KBM-7 (cell line): ENCODE measurements at places on chromosomes 1 and 21.

DNA sequence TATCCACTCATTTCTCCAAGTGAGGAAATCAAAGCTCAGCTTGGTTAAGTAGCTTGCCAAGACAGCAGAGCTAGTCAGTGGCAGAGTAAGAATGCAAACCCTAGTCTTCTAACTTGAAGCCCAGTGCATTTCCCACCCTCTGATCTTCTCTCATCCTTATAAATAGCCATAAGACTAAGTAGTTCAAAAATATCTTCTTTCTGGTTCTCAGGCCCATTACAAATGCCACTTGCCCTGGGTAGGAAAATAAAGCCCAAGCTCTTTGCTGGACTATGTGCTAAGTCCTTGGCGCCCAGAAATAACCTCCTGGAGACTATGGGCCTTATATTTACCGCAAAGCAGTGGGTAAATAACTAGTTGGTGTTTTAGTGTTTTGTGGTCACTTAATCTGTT, 505.8 kb downstream of the PLPP3 start:
- no peak for DNase-seq

DNA sequence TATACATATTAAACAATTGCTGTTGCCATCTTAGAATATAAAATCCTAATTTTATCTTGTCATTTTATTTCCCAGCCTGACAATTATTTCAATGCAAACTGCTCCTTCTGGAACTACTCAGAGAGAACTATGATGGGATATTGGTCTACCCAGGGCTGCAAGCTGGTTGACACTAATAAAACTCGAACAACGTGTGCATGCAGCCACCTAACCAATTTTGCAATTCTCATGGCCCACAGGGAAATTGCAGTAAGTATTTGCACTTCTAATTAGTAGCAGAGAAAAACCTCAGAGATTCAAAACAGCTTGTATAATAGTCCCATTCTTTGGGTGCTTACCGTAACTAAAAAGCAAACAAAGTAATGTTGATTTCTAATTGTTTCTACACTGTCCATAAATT, 167.2 kb downstream of the ADGRL2 start:
- no peak for DNase-seq

- DNase-seq = no peak
Measured at GRCh38 chr21:35548904-35549615, 500.0 kb upstream of the RUNX1 start.

GRCh38 chr1:41827991-41828570, 90.6 kb downstream of the HIVEP3 start:
- no peak for DNase-seq

- DNase-seq = no peak
Measured at GRCh38 chr1:21098186-21098915, 78.3 kb downstream of the EIF4G3 start.

- no peak for DNase-seq
Measured at GRCh38 chr1:147820761-147821297, 60.4 kb upstream of the GJA5 start.

DNA sequence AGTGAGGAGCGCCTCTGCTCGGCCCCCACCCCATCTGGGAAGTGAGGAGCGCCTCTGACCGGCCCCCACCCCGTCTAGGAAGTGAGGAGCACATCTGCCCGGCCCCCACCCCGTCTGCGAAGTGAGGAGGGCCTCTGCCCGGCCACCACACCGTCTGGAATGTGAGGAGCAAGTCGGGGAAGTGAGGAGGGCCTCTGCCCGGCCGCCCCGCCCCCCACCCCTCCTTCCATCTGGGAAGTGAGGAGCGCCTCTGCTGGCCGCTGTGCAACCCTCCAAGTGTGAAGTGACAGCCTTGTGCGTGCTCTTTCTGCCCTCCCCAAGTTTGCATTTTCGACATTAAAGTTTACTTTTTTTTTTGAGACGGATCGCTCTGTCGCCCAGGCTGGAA, 5.1 kb upstream of the ZZZ3 start:
- no peak for DNase-seq

- no peak for DNase-seq
Measured at GRCh38 chr1:234684856-234685255, 74.9 kb upstream of the IRF2BP2 start.

- no peak for DNase-seq
Measured at GRCh38 chr1:30320581-30320890, 402.8 kb downstream of the MATN1 start.

DNA sequence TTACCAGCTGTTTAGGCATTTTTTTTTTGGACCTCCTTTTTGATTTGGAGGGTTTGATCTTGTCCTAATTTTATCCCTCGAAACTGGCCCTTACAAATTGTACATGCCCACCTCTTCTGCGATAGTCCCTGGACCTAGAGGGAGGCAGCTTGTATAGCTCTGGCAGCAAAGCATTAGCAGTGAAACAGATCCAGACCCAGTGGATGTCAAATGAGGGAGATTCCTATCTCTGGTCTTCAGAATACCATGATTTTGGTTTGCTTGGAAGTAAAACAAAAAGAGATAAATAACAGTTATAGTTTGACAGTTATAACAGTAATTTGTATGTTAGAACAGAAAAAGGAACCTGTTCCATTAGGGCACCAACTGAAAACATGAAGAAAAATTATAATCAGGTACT, 123.6 kb downstream of the MIS18A start:
- no peak for DNase-seq

DNA sequence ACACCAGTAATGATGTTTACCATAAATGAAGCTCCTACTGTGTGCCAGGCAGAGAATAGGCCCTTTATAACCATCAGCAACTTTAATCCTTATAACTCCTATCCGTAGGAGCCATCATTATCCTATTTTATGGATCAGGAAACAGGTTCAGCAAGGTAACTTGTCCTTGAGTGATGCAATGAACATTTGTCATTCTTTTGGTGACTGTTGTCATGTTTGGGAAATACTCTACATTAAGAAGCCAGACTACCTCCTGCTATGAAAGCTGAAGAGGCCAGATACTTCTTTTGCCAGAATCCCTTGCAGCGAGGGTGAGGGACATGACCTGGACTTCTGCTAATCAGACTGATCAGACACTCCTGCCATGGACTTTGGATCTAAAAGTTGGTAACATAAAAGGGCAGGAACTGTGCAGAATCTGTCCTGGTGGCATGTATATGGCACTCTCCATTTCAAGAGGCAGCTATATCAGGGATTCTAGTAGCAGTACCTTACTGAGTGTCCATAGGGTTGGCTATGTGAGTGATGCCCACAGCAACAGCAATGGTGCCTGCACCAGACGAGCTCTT, 33.1 kb upstream of the SRRM1 start:
- no peak for DNase-seq

DNA sequence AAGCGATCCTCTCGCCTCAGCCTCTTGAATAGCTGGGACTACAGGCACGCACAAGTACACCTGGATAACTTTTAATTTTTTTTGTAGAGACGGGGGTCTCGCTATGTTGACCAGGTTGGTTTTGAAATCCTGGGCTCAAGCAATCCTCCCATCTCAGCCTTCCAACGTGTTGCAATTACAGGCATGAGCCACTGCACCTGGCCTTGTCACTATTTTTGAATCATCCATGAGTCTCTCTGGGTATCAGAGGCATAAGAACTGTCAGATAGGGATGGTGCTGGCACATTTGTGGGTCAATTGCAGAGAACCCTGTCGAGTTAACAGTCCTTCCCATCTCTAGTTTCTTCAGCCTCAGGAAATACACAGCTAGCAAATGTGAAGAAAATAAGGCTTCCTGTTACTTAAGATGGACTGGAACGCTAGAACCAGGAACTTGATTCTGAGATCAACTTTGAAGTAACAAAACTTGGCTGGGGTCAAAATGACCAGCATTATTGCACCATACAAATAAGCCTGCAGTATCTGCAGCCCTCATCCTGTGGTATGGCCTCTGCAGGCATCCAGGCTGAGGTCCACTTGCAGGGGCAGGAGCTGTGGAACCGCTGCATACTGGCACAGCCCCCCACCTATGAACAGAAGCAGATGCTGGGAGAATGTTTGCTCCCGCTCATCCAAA, 124.3 kb upstream of the GADD45A start:
- no peak for DNase-seq

DNA sequence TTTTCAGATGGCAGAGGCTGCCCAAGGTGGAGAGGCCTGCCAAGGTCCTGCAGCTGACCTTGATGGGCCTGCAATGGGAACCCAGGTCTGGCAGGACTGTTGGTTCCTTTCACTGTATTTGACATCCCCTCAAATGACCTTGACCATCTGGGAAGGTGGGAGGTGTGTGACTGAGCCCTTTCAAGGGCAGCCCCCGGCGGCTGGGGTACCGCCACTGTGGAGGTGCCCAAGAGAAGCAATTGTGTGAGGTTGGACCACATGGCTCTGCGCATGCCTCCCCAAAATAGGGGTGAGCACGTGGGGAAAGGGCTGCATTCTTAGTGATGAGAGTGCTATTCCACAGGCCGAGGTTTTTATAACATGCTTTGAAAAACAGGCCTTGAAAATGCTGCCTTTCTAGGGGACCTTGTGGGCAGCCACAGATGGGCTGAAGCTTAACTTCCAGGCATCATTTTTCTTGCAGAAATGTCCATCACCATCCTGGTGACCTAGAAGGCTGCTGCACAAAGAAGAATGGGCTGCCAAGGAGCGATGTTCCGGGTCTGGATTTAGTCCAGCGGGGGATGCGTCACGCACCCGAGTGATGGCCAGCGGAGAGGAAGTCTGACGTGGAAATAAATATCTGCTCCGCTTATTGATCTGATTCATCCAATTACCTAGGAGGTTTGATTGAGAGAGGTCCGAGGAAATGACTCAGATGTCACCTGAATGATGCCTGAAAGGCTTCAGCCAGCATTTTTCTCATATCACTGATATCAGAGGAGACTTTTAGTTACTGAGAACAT, 16.5 kb upstream of the UTS2 start:
- DNase-seq = no peak
